NCI-H1092 (cell line): ENCODE measurements at places on chromosomes 2 and 18.

GRCh38 chr2:170411660-170412059, 233.7 kb downstream of the MYO3B start:
- no peak for DNase-seq

DNA sequence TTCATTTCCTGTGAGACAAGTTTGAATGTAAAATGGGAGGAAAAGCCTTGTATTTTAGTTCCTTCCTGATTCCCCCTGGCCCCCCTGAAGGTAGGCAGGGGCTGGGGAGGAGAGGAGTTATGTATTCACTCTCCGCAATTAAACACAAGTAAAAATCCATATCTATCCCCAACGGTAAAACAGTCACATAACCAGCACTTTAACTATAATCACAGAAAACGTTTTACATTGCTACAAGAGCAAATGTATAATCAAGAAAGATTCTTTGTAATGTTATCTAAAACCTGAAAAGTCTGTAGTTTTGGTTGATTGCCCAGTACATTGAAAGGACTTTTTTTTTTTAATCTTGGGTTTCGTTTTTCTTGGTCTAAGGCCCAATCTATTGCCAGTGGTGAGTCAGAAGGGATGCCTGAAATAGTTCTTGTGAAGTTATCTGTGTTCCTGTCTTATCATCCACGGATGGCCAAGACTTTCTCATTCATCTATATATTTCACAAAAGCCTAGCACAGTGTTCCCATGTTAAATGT, 34.5 kb upstream of the CCNYL1 start:
- no peak for DNase-seq

DNA sequence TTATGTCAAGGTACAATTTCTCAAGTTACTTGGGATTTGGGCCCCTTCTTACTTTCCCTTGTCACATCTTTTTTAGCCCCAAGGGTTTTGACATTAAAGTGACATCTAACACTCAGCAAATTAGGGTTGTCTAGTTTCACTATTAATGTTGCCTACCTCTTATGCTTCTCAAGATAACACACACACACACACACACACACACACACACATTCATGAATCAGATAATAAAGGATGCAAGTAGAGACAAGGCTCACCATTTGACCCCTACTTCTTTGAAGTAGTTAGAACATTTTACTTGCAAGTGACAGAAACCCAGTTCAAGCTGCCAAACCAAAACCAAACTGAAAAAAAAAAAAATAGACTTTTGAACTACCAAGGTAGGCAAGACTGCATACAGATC, 138.8 kb downstream of the TRIB2 start:
- DNase-seq, result no peak

DNA sequence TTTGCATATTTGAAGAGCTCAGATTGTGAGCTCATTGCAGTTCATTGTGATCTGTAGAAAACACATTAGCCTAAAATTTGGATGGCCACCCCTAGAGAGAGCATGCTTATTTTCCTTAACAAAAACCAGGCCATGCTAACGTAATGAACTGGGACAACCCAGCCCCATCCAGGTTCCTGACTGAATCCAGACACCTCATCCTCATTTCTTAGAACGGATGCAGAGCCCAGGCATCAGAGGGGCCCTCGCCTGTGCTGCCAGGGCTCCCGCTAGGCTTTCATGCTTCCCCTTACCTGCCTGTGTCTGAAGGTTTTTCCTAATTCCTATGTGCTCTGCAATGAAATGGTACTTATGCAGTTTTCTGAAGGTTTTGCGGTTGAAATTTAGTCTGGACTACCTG, 171.1 kb downstream of the CCDC102B start:
- DNase-seq, result no peak

DNA sequence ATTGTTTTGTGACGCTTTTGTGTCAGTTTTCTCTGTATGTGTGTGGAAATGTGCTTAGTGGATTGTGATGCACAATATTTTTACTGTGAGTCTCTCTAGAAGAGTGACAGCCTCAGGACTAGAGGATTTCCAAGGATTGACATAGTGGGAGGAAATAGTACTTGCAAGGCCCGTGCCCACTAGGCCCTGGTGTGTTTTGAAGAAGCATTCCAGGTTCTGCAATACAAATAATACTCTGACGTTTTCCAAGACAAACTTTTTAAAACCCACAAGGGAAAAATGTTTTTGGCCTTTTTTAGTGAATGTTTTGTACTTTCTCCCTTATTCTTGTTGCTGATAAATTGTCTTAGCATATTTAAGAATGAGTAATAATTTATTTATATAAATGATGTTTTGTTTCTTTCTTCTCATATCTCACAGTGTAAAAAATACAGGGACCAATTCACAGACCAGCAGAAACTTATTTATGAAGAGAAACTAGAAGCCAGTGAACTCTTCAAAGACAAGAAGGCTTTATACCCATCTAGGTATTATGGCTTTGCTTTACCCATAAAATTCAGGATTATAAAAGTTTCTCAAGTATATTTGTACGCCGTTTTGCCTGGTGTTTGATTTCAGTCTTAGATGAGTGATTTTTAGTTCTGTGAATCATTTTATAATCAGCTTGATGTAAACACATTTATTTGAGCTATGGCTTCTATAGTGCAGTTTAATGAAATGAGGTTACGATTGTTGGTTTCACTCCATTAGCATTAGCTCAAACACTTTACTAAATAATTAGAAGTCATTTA, 165.6 kb downstream of the MYO1B start:
- no peak for DNase-seq

DNA sequence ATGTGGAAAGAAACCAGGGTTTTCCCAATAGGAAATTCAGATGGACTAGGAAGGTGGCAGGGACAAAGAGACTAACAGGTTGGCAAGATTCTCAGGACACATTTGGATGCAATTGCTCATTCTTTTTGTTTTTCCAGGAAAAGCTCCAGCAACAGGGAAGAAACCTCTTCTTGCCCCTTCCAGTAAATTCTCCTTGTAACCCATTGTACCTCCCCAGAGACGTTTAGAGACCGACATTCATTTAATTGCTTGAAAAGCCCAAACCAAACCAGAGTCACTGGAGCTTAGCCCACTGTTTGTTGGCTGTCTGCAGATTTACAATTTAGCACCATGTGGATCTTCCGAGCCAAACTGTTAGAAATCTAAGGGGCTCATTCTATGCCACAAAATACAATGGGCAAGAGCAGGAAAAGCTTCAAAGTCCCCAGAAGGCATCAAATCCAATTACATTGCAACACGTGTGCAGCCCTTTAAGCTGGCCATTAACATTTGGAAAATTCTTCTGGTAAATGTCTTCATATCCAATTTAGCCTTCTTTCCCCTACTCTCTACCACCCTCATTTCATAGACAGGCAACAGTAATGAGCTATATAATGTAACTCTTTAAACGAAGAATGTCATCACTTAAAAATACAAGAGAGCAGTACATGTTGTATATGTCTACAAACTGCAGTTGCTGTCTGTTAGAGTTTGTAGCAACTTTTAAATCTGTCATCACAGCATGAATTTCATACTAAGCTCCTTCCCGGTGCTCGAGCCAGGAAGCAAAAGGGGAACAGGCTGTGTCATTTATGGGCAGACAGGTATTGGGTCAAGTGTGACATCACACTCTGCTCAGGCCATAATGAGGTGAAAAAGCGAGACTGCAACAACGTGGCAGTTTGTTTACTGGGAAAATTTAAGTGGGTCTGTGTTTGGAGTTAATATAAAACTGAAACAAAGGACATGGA, 235.6 kb upstream of the HNRNPA3 start:
- no peak for DNase-seq

DNA sequence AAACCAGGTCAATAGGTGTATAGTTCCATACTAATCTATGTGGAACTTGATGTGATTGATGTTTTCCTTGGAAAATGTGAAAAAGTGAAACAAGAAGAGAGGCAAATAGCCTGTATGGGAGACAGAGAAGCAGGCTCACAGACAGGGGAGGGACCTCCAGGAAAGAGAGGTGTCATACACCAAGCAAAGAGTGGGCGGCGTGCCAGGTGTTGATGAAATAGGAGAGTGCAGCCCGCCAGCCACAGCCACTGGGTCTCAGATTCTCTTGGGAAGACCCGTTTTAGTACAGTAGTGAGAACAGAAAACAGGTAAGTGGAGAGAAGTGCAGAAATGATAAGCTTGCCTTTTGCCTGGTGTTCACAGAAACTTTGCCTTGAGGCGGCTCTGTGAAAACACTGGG, 301.9 kb downstream of the ZNF407 start:
- peak; percentile 93 for DNase-seq

GRCh38 chr2:101114815-101115214, 36.4 kb downstream of the TBC1D8 start:
- no peak for DNase-seq

DNA sequence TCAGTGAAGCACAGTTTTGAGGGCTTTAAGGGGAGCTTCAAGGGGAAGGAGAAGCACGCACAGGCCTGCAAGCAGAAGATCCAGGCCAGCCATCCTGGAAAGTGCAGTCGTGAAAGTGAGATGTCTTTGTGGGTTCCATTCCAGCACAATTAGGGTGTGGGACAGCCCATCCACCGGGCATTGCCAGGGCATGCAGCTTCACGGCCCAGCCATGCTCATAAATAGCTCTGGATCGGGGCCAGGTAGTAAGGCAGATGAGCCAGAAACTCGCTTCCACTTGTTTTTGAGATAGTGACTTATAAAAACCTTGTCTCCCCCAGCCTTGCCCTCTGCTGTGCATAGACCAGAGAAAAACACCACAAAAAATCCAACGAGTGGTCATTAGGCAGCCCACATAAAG, 21.0 kb downstream of the KDSR start:
- DNase-seq, result no peak

DNA sequence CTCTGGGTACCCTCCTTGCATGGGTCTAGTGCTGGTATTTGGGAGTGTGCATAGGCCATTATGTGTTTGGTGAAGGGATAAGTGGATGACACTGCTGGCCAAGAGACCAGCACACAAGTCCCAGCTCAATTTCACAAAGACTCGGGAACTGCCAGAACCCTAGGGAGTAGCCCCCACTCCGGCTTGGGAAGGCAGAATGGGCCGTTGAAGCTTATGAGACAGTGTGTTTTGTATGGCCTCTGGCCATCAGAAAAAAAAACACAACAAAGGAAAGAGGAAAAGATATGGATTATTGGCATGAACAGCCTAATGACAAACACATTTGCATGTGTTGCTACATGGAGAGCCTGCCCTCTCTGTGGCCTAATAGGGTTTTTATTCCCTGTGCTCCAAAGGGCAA, 144.2 kb downstream of the TTC32 start:
- no peak for DNase-seq

DNA sequence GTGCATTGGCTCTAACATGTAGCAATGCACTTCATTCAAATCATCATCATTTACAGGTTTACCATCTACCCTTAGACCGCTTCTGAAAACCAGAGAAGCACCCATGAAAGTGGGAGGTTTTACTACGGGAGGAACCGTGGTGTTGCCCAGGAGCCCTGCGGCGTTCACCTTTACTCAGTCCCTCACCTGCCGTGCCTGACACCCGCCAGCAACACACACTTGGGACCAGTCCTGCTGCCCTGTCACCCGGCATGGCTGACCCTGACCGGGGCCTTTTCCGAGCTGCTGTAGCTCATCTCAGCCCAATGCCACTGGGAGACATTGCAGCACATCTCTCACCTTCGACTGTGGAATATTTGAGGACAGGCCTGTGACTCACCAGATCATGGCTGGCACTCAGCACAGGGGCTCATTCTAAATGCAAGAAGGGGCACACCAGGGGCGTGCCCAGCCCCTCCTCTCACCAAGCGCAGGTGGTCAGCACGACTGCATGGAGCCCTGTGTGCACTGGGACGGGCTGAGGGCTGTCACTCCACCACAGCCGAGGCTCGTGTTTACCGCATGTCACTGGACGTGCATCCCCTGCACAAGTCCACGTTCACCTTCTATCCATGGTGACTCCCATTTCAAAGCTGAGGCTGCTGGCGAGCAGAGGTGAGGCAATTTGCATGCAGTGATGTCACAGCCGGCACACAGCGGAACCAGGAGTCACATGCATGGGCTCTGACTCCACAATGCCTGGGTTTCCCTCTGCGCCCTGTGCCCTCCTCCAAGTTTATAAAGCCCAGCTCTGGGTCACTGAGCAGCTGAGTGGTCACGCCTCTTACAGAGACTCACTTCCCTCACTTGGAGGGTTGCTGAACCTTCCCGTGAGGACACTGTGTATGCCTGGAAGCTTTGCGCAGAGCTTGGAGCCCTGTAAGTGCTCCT, 76.7 kb upstream of the SNTG2 start:
- no peak for DNase-seq

DNA sequence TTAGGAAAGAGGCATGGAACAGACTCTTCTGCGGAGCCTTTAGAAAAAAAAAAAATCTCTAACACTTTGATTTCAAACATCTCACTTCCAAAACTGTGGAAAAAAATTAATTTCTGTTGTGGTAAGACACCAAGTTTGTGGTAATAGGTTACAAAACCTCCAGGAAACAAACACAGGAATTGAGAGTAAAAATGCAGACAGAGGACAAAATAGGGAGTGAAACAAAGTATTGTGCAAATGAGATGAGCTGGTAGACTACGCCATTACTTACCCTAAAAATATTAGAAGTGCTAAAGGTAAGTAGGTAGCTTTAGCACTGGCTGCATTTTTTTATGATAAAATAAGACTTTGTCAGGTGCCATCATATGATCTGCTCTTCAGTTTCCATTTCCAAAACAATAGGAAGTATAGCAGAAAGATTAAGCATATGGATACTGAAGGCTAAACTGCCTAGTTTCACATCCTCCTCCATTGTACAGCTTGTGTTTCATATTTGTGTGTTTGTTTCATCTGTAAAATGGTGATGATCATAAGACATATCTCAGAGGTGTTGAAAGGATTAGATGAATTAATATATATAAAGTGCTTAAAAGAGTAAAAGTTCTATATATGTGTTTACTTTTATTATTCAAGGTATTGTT, 309.2 kb downstream of the NR4A2 start:
- DNase-seq, result no peak

GRCh38 chr2:25374827-25375226, 33.1 kb upstream of the DNMT3A start:
- no peak for DNase-seq

DNA sequence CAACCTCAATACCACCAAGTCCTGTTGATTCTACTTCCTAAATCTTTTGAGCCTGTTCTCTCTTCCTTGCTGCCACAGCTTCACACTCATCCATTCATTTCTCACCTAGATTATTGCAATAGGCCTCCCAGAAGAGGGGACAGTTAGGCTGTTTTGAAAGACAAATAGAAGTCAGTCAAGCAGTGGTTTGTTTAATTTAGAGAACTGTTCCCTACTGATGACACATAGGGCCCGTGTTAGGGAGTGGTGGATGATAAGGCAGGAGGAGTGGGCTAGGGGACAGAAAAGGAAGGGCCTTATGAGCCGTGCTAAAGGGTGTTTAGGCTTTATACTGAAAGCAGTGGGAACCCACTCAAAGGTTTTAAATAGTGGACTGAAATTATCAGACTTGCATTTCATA, 59.6 kb upstream of the ZFP36L2 start:
- DNase-seq, result no peak

DNA sequence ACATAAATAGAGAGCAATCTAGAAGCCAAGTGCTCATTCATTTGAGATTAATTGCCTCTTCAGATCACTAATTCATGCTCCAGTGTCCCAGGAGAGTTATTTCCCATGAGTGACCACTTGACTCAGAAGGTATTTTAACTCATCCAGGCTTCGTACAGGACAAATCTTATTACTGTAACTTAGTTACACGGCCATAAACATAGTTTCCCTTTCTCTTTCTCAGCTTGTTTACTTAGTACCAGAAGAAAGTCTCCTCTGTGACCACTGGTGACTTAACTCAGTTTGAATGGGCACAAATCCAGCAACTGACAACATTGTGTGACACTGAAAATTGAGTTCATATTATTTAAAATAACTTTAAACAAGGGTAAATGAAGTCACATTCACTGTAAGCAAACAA, 25.3 kb downstream of the MMADHC start:
- no peak for DNase-seq

- no peak for DNase-seq
Measured at GRCh38 chr2:54456612-54457322, 640 bp downstream of the SPTBN1 start.
